ENCODE measurements at places on chromosomes 1 and 21. TPM values are rescaled to one million over a fixed set of nuclear protein-coding genes. Genes with fewer than 3 reads are reported as not detected.

ACAP3 gene
- 30.6 TPM for total RNA-seq

SGIP1 gene
- 48.0 TPM for total RNA-seq

ANGPTL1 gene
- total RNA-seq = not detected

IFNAR2 gene
- total RNA-seq = 19.4 TPM

GSTM5 gene
- total RNA-seq = not detected

GSTM1 gene
- 8.5 TPM for total RNA-seq

DLGAP3 gene
- total RNA-seq = not detected

MATN1 gene
- 0.17 TPM for total RNA-seq

SFT2D2 gene
- total RNA-seq = 45.8 TPM

CD1B gene
- total RNA-seq = not detected

SH2D5 gene
- total RNA-seq = under 0.01 TPM

C1orf185 gene
- total RNA-seq = not detected

ST6GALNAC3 gene
- total RNA-seq = 44.9 TPM

SAMSN1 gene
- not detected for total RNA-seq

AMY1A gene
- not detected for total RNA-seq

CFHR1 gene
- not detected for total RNA-seq

ID3 gene
- total RNA-seq = 407 TPM

S100A16 gene
- total RNA-seq = 581 TPM

RGS18 gene
- not detected for total RNA-seq

OR2L13 gene
- total RNA-seq = not detected

HSD3B1 gene
- total RNA-seq = not detected

RAB7B gene
- total RNA-seq = not detected

RUNX3 gene
- total RNA-seq = not detected

SAMD11 gene
- total RNA-seq = 0.68 TPM

SLC30A2 gene
- total RNA-seq = not detected

TTC4 gene
- total RNA-seq = 21.8 TPM

TNFRSF25 gene
- total RNA-seq = 8.0 TPM

NPHS2 gene
- not detected for total RNA-seq

SYT14 gene
- 0.09 TPM for total RNA-seq

INKA2 gene
- 9.7 TPM for total RNA-seq

TXLNA gene
- total RNA-seq = 83.7 TPM

C1QTNF12 gene
- 0.56 TPM for total RNA-seq

ESRRG gene
- total RNA-seq = not detected

GALNT2 gene
- 49.4 TPM for total RNA-seq

FAM177B gene
- total RNA-seq = not detected

HSD11B1 gene
- total RNA-seq = not detected

CCDC185 gene
- not detected for total RNA-seq

LRRC38 gene
- total RNA-seq = 0.09 TPM

CKS1B gene
- 49.0 TPM for total RNA-seq

RNF207 gene
- 37.6 TPM for total RNA-seq

LYPLA2 gene
- total RNA-seq = 108 TPM

DPM3 gene
- 41.4 TPM for total RNA-seq

WLS gene
- total RNA-seq = 50.8 TPM

INAVA gene
- total RNA-seq = under 0.01 TPM

PLEKHN1 gene
- total RNA-seq = 0.37 TPM

KIF21B gene
- 2.2 TPM for total RNA-seq

GNAT2 gene
- not detected for total RNA-seq

THBS3 gene
- 15.9 TPM for total RNA-seq

KRTAP21-2 gene
- total RNA-seq = not detected

SLC1A7 gene
- not detected for total RNA-seq

CXADR gene
- total RNA-seq = 87.5 TPM

NIBAN1 gene
- total RNA-seq = 9.6 TPM

GNG4 gene
- total RNA-seq = 1.2 TPM

TMOD4 gene
- total RNA-seq = 0.56 TPM

CFHR3 gene
- total RNA-seq = not detected

RASAL2 gene
- 35.4 TPM for total RNA-seq

SELL gene
- total RNA-seq = 1.6 TPM

RNF2 gene
- total RNA-seq = 72.0 TPM
